NCI-H2171 (cell line): ENCODE measurements at places on chromosomes 4 and X.

- no peak for DNase-seq
Observed at GRCh38 chr4:183362916-183363542, 40.8 kb upstream of the CLDN24 start.

DNA sequence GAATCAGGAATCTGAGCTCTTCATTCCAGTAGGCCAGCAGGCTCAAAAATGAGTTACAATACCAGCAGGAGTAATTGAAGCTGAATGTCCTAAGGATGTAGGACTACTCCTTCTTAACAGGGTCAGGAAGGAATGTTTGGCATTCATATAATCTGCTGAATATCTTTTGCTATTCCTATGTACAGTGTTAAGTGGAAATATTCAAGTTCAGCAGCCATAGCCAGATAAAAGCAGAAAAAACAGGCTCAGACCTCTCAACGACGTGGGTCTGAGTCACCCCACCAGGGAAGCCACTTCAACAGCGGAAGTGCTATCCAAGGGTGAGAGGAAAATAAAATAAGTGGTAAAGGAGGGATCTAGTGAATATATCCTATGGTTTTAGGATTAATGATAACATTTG lies 577.0 kb downstream of the SPOCK3 start:
- no peak for DNase-seq

DNA sequence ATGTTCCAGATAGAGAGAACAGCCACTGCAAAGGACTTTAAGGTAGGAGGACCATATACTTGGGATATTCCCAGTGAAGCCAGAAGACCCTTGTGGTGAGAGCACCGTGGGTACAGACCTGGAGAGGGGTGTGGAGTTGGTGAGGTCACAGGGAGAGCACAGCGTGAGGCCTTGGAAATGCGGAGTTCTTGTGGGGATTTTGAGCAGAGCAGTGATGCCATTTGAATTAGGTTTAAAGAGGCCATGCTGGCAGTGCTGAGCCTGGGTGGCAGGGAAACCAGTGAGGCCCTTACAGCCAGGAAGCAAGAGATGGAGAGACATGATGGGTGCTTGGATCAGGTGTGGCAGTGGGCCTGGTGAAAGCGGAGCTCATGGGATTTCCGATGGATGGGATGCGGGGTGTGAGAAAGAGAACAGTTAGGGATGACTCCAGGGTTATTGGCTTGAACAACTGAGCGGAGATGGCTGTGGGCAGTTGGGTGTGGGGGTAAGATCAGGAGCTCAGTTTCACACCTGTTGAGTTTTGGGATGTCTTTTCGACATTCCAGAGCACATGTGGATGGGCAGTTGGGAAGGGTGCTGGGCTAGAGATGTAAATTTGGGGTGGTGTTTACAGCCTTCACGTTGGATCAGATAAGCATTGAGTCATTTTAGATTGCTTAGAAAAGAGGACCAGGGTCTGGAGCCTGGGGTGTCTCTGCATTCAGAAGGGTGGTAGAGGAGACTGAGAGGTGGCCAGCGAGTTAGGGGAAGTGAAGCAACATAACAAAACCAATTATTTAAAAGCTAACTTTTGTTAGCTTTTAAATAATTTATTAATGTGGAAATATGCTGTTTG lies 68.9 kb downstream of the TMEM131L start:
- no peak for DNase-seq

- DNase-seq: no peak
Observed at GRCh38 chr4:69322055-69322454, 41.8 kb downstream of the UGT2B28 start.

GRCh38 chr4:139278912-139279759 lies 889 bp downstream of the MGARP start:
- no peak for DNase-seq

GRCh38 chr4:184268584-184269160 lies 51.0 kb upstream of the ENPP6 start:
- no peak for DNase-seq

GRCh38 chr4:15716115-15716514 lies 13.2 kb downstream of the BST1 start:
- no peak for DNase-seq

DNA sequence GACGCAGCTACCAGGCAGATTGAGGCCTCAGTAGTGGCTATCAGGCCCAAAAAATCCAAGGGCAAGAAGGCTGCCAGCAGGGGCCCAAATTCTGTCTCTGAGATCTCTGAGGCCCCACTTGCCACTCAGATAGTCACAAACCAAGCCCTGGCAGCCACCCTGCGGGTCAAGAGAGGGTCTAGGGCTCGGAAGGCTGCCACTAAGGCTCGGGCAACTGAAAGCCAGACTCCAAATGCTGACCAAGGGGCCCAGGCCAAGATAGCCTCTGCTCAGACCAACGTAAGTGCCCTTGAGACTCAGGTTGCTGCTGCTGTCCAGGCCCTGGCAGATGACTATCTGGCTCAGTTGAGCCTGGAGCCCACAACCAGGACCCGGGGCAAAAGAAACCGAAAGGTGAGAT lies 2.8 kb downstream of the TRO start:
- DNase-seq: no peak

GRCh38 chr4:8847331-8847730 lies 24.3 kb downstream of the HMX1 start:
- no peak for DNase-seq

DNA sequence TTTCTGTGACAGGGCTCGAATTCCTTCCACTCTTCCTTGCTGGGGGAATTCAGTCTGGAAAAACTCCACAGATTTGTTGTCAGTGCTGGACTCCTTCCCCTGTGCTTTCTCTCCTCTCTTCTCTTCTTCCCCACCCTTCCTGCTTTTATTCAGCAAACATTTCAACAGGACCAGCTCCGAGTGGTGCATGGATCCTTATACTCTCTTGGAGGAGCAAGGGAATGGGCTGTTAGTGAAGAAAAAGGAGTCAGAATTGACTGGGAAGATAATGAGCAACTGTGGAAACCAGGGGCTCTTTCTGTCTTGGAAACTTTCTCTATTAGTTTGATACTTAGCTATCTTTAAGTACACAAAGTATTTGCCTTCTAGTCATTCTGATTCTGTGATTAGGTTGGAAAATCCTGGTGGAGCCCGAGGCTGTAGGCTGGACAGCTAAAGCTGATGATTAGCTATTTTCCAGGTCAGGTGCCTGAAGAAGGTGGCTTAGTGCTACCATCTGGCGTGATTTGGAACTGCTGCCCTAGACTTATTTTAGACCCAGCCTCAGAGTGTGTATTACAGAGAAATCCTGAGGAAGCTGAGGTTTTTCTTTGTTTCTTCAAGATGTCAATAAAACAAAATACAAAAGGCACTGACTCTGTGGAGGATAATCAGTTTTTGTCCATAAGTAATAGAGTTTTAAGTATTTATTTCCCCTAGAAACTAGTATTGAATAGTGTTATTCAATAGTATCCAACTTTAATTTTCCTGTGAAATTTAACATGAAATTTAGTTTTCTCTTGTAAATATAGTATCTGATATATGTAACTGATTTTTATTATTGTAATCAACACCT lies 38.4 kb downstream of the NAP1L5 start:
- no peak for DNase-seq

- no peak for DNase-seq
Observed at GRCh38 chr4:73856518-73856917, 3.4 kb downstream of the PF4V1 start.

DNA sequence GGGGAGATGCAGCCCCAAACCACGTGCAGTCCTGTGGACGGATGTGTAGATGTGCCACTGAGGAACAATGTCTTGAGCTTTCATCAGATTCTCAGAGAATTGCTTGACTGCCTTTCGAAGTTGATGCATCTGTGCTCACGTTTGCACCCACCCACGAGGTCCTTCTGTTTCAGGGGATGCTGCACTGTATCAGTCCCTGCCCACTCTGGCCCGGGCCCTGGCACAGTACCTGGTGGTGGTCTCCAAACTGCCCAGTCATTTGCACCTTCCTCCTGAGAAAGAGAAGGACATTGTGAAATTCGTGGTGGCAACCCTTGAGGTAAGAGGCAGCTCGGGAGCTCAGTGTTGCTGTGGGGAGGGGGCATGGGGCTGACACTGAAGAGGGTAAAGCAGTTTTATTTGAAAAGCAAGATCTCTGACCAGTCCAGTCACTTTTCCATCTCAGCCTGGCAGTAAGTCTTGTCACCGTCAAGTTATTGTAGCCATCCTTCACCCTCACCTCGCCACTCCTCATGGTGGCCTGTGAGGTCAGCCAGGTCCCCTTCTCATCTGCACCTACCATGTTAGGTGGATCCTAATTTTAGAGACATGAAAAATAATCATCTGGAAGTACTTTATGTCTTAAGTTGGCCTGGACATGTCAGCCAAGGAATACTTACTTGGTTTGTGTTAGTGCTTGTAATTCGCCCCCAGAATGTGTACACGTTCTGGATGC lies 36.4 kb upstream of the MSANTD1 start:
- DNase-seq: no peak

- DNase-seq: peak; percentile 72
Observed at GRCh38 chrX:69503782-69504625, at the start of gene NALF2. Gene NALF2 (plus strand): TSS chrX:69504326. CDS start chrX:69505283, 957 bp downstream.
